Mononuclear cell (primary cell): ENCODE measurements at places on chromosomes 11 and 22. TPM values are rescaled to one million over a fixed set of nuclear protein-coding genes. Genes with fewer than 3 reads are reported as not detected.

The RAB36 gene
- total RNA-seq = not detected

The SPINDOC gene
- 3.0 TPM for total RNA-seq

The BDNF gene
- total RNA-seq = under 0.01 TPM

The ALDH3B1 gene
- total RNA-seq = 19.6 TPM

The IL17REL gene
- total RNA-seq = not detected

The HTR3B gene
- total RNA-seq = not detected

The NRGN gene
- total RNA-seq = 58.9 TPM

The MS4A14 gene
- total RNA-seq = 1.2 TPM

The OPCML gene
- under 0.01 TPM for total RNA-seq

The TRIM51 gene
- total RNA-seq = not detected

The ARHGAP20 gene
- 0.21 TPM for total RNA-seq

The FADD gene
- total RNA-seq = 16.8 TPM

The TRIM29 gene
- total RNA-seq = not detected

The FOLR2 gene
- 3.3 TPM for total RNA-seq

The GRK3 gene
- total RNA-seq = 21.0 TPM

The YPEL1 gene
- 3.8 TPM for total RNA-seq

The RIN1 gene
- 4.8 TPM for total RNA-seq

The DGCR6 gene
- total RNA-seq = 6.4 TPM

The CENPM gene
- 11.9 TPM for total RNA-seq

The TECTA gene
- total RNA-seq = 0.10 TPM

The ANO1 gene
- total RNA-seq = not detected

The OR2AG1 gene
- total RNA-seq = not detected

The ARHGAP8 gene
- total RNA-seq = 5.4 TPM

The POU2AF1 gene
- 3.4 TPM for total RNA-seq

The CD248 gene
- total RNA-seq = 1.5 TPM

The SLC25A18 gene
- total RNA-seq = not detected

The PCF11 gene
- 167 TPM for total RNA-seq

The APOBEC3C gene
- 9.2 TPM for total RNA-seq

The ATXN10 gene
- 67.5 TPM for total RNA-seq

The HIPK3 gene
- 112 TPM for total RNA-seq

The KRTAP5-2 gene
- total RNA-seq = not detected

The TMEM151A gene
- 0.21 TPM for total RNA-seq

The OR6A2 gene
- total RNA-seq = not detected

The RAB1B gene
- total RNA-seq = 40.5 TPM

The OR52R1 gene
- total RNA-seq = not detected

The CHEK1 gene
- 7.3 TPM for total RNA-seq

The KCNJ1 gene
- total RNA-seq = 0.10 TPM

The OR5P2 gene
- total RNA-seq = not detected

The CCND1 gene
- 1.3 TPM for total RNA-seq
